ENCODE measurements at places on chromosomes 1 and 21. TPM values are rescaled to one million over a fixed set of nuclear protein-coding genes. Genes with fewer than 3 reads are reported as not detected.

The TBX15 gene
- total RNA-seq, result 2.2 TPM

The CYP2J2 gene
- 0.16 TPM for total RNA-seq

DNA sequence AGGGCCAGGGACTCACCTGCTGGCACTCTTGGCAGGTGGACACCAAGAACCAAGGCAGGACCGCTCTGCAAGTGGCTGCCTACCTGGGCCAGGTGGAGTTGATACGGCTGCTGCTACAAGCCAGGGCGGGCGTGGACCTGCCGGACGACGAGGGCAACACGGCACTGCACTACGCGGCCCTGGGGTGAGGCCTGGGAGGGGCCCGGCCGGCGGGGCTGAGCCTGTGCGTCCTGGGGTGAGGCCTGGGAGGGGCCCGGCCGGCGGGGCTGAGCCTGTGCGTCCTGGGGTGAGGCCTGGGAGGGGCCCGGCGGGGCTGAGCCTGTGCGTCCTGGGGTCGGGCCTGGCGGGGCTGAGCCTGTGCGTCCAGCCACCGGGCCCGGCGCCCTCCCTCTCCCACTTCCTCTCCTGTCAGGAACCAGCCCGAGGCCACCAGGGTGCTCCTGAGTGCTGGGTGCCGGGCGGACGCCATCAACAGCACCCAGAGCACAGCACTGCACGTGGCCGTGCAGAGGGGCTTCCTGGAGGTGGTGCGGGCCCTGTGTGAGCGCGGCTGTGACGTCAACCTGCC lies 4.6 kb upstream of the MMP23B start:
- DNase-seq, result peak; percentile 72
- H3K36me3 ChIP-seq, result no peaks in the 10 kb centered on the region
- no peaks in the 10 kb centered on the region for H3K27me3 ChIP-seq
- H3K27ac ChIP-seq, result no peak overlapping the region
- no peaks in the 10 kb centered on the region for H3K4me1 ChIP-seq

The BMP8A gene
- total RNA-seq, result not detected

GRCh38 chr1:160550572-160551034 lies 27.5 kb upstream of the SLAMF6 start:
- H3K27me3 ChIP-seq, result no peaks in the 10 kb centered on the region
- no peak overlapping the region for H3K4me3 ChIP-seq
- DNase-seq, result no peak
- H3K36me3 ChIP-seq, result no peaks in the 10 kb centered on the region
- H3K27ac ChIP-seq, result no peak overlapping the region

GRCh38 chr1:98910827-98911226 lies 93.8 kb downstream of the PLPPR5 start:
- no peaks in the 10 kb centered on the region for H3K36me3 ChIP-seq
- H3K27me3 ChIP-seq, result no peaks in the 10 kb centered on the region
- DNase-seq, result no peak

- no peak for DNase-seq
- H3K36me3 ChIP-seq, result no peaks in the 10 kb centered on the region
- no peaks in the 10 kb centered on the region for H3K4me1 ChIP-seq
Measured at GRCh38 chr1:15850471-15851001, 3.0 kb downstream of the SPEN start.

- DNase-seq, result no peak
- H3K4me1 ChIP-seq, result no peaks in the 10 kb centered on the region
- no peaks in the 10 kb centered on the region for H3K36me3 ChIP-seq
- H3K27me3 ChIP-seq, result no peaks in the 10 kb centered on the region
- no peak overlapping the region for H3K27ac ChIP-seq
Measured at GRCh38 chr1:2018217-2019171, 651 bp upstream of the GABRD start.

DNA sequence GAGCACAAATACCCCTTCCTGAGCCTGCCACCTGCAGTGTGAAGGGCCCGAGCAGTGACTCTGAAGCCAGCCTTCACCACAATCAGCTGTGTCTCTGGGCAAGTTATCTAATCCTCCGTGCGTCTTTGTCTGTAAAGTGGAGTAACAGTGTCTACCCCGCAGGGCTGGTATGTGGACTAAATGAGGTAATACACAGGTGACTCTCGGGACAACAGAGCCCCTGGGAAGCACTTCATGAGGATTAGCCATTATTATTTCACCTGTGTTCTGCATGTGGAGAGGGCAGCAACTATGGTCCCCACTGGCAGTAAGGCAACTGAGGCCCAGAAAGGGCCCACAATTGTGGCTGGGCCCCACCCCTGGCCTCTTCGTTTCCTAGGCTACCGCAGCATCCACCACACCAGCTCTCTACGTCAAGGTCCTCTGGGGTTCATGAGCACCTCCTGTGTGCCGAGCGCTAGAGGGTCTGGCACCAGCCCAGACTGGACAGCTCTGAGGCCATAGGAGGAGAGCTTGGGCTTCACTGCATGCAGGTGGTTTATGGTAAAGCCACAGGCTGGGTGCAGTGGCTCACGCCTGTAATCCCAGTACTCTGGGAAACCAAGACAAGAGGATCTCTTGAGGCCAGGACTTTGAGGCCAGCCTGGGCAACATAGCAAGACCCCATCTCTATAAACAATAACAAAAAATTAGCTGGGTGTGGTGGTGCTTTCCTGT lies 41.3 kb upstream of the LRP8 start:
- peak; percentile 14 for DNase-seq
- no peak overlapping the region for H3K27ac ChIP-seq
- H3K27me3 ChIP-seq, result no peaks in the 10 kb centered on the region
- H3K36me3 ChIP-seq, result no peaks in the 10 kb centered on the region

- no peaks in the 10 kb centered on the region for H3K27me3 ChIP-seq
- no peak overlapping the region for H3K4me3 ChIP-seq
- no peak overlapping the region for H3K27ac ChIP-seq
- no peaks in the 10 kb centered on the region for H3K4me1 ChIP-seq
- H3K36me3 ChIP-seq, result no peaks in the 10 kb centered on the region
Measured at GRCh38 chr21:37281993-37282392, 14.9 kb upstream of the VPS26C start.

GRCh38 chr1:248810000-248810726 lies 15.6 kb downstream of the SH3BP5L start:
- H3K4me1 ChIP-seq, result no peaks in the 10 kb centered on the region
- no peaks in the 10 kb centered on the region for H3K27me3 ChIP-seq
- H3K27ac ChIP-seq, result no peak overlapping the region

DNA sequence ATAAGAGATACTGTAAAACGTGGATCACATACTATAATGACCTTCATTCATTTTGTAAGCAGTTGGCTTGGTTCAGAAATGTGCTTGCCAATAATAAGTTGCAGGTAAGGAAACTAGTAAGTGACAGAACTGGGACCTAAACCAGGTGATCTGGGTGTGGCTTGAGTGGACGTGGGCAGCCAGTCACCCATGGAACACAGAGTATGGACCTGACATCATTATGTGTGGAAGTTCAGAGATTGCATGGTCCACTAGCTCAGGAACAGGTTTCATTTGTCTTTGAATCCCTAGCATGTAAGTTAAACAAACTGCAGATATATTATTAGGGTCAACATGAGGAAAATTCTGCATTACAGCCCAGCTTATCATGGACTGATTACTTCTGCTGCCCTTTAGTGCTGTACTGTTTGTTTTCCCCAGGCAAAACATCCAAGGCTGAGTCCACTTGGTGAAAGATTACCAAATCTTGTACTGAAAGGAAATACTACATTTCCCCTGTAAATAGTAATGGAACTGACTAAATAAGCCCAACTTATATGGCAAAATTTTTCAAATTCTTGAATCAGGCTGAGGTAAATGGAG lies 327.3 kb upstream of the SGIP1 start:
- no peak overlapping the region for H3K4me3 ChIP-seq
- no peak overlapping the region for H3K27ac ChIP-seq
- no peak for DNase-seq

Measured in aorta (tissue), 5 donors.